ENCODE measurements at places on chromosomes 7 and 10. TPM values are rescaled to one million over a fixed set of nuclear protein-coding genes. Genes with fewer than 3 reads are reported as not detected.

Gene POLD2
- total RNA-seq = 37.5 TPM

- DNase-seq = no peak
These were observed 45.9 kb upstream of the TNRC18 start for GRCh38 chr7:5469375-5470166.

- no peak for DNase-seq
These were observed 8.8 kb downstream of the FZD8 start for GRCh38 chr10:35633006-35633980.

Gene VGF
- total RNA-seq = not detected

GRCh38 chr7:98626460-98627412 lies 9.7 kb downstream of the NPTX2 start:
- DNase-seq = no peak

- no peak for DNase-seq
These were observed 264.3 kb upstream of the RNF32 start for GRCh38 chr7:156376317-156376716.

Gene STEAP4
- 13.2 TPM for total RNA-seq

Gene PURB
- 54.9 TPM for total RNA-seq

Gene SLC26A3
- total RNA-seq = not detected

DNA sequence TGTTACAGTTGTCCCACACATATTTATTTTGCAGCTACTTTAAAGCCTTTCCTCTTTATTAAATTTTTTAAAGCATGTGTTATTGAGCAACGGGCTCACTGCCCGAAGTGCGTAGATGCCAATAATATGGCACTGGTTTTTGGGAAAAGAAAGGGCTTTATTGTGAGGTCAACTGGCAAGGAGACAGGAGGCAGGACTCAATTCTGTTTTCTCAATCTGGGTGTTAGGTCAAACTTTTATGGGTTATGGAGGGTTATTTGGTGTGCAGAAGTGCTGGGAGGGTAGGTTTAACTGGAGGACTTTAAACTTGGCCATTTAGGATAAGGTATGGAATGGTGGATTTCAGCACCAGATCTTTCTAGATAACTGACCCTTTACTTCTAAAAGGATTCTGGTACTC lies 183.6 kb downstream of the LRRC4 start:
- no peak for DNase-seq

GRCh38 chr10:75640381-75640780 lies 209.0 kb downstream of the LRMDA start:
- no peak for DNase-seq

Gene TRRAP
- total RNA-seq = 35.6 TPM

Gene UNCX
- total RNA-seq = not detected

- peak; percentile 57 for DNase-seq
These were observed 93.4 kb upstream of the OIT3 start for GRCh38 chr10:72800000-72800740.

DNA sequence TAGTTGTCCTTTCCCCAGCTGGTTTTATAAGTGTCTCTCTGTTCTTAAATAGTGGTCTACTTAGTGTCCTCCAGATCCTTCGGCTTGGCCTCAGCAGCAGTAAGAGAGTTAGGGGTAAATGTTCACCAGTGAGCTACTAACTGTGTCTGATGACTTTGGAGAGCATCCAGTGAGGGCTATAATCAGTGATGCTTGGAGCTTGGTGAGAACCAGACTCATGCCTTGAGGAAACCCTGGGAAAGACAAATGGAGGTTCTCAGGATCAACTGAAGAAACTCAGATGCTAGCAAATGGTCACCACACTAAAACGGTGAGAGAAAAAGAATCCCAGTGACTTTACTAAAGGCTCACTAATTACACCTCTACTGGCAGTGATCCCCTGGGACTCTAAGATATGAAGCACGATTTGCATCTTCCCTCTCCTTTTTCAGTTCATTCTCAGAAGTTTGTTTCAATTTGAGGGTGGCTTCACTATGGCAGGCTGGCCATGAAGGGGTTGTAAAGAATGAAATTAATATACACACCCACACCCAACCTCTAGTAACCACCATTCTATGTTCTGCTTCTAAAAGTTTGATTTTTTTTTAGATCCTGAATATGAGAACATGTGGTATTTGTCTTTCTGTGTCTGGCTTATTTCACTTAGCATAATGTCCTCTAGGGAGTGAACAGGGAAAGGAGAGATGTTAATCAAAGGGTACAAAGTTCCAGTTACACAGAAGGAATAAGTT lies 177.9 kb downstream of the PDE1C start:
- DNase-seq = no peak

Gene BMPER
- total RNA-seq = 18.9 TPM

Gene CLCN1
- total RNA-seq = 0.16 TPM

Gene IFIT2
- total RNA-seq = 18.7 TPM

Gene ADCYAP1R1
- total RNA-seq = 4.5 TPM

GRCh38 chr7:133056370-133057238 lies 25.3 kb downstream of the CHCHD3 start:
- no peak for DNase-seq

GRCh38 chr10:97851341-97852001 lies 1.8 kb downstream of the GOLGA7B start:
- DNase-seq = no peak

- DNase-seq = peak; percentile 42
These were observed 431.2 kb upstream of the IGFBP3 start for GRCh38 chr7:46352004-46352954.

GRCh38 chr7:39069896-39070881 lies 92.5 kb downstream of the POU6F2 start:
- no peak for DNase-seq

Gene DPCD
- 13.9 TPM for total RNA-seq

Gene ANKRD1
- 6.8 TPM for total RNA-seq

Gene ACSM6
- 0.48 TPM for total RNA-seq

Gene SPDYE1
- total RNA-seq = not detected

Gene NUDT1
- 11.4 TPM for total RNA-seq

Gene SLIT1
- total RNA-seq = 0.58 TPM

Gene LRRC61
- 3.7 TPM for total RNA-seq

DNA sequence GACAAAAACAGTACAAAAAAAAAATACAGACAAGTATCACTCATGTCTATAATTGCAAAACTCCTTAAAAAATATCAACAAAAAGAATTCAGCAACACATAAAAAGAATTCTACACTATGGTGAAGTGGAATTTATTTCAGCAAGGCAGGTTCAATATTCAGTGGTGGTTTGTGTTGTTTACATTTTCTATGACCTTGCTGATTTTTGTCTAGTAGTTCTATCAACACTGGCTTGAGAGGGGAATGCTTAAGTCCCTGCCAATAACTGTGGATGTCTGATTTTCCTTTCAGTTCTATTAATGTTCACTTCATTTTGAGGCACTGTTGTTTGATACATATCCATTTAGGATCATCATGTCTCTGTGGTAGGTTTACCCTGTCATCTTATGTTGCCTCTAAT lies 58.5 kb downstream of the CADPS2 start:
- no peak for DNase-seq

- DNase-seq = no peak
These were observed 86.1 kb upstream of the CHST15 start for GRCh38 chr10:124179308-124180043.

Gene AKR1C2
- total RNA-seq = 19.7 TPM

Gene FGFBP3
- total RNA-seq = 1.5 TPM

- DNase-seq = no peak
These were observed 84.0 kb downstream of the LYZL1 start for GRCh38 chr10:29372920-29373319.

Gene KIF11
- 26.6 TPM for total RNA-seq

DNA sequence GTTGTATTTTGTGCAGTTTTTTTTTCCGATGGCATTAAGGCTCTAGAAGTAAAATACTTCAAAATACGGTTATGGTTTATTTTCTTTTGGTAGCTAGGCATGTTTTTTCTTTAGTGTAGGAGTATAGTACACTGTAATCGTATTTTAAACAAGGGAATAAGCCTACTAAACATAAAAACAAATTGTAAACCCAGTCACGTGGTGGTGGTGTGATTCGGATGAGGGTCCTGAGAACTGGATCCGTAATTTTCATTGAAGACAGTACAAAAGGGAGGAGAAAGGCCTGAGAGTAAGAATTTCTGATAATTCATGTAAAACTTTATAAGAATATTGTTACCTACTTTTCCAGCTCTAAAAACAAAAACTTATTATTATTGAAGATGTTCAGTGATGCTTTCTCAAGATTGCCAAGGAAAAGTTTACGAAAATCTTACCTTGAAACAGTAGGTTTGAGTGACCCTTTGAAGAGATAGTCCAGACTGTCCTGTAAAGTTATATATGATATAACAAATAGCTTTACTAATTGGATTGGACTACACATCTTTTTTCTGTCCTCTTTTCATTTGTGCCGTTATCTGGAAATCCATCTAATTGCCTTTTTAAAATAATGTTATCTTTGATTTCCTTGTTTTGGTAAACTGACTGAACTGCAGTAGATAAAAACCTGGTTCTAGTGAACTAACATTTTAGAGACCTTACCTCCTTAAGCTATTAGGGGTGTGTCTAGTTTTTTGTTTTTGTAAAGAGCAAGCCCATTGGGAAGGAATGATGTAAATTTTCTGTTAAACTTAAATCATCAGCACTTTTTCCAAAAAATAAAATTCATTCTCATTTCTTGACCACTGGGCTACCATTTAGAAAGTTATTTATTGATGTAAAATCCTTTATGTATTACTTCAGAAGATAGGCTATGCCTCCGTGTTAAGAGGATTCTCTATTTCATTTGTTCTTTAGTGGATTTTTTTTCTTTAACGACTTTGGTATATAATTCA lies 1.0 kb upstream of the PBLD start:
- DNase-seq = no peak

Gene SSC4D
- total RNA-seq = 0.37 TPM

Measured in urinary bladder (tissue), 4 donors.